ENCODE measurements at places on chromosomes 11 and 22. TPM values are rescaled to one million over a fixed set of nuclear protein-coding genes. Genes with fewer than 3 reads are reported as not detected.

DNA sequence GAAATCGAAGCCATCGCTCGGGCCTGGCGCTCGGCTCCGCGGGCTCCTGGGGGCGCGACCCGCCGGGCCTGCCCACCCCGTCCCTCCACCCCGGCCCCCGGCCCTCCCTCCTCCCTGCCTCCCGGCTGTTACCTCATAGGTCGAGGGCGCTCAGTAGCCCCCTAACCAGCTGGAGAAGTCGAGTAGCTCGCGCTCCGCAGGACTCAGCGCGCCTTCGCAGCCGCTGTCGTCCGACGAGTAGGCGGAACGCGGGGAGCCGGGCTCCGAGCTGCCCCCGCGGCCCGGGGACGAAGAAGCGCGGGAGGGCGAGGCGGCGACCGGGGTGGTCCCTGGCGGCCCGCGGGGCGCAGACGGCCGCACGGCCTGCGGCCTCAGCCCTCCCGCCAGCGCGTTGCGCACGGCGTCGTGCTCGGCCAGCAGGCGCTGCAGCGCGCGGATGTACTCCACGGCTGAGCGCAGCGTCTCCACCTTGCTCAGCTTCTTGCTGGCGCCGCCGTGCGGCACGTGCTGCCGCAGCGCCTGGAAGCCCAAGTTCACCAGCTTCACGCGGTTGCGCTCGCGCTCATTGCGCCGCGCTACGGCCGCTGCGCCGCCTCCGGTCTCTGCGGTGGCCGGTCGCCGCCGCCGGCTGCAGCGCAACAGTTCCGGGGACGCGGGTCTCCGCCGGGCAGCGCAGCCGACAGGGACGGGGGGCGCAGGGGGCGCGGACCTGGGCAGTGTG is 627 bp downstream of the ASCL2 start:
- peak; percentile 74 for DNase-seq

DNA sequence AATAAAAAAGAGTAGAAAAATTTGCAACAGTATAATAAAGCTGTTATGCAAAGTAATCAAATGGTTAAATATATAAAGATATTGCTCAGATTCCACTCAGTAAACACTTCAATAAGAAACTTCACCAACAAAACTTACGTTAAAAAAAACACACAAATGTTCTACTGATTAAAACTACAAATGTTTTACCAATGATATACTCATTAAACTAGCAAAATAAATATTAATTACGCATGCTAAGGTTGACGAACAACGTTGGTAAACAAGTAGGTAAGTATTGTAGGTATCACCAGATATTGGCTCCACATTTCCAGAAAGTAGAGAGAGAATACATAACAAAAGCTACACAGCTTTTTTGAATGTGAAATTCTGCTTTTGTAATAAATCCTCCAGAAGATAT is 12.6 kb downstream of the RDX start:
- DNase-seq, result no peak

GRCh38 chr11:15139958-15140659 is 25.4 kb downstream of the INSC start:
- DNase-seq, result no peak

FOLR2 gene
- total RNA-seq, result 4.8 TPM

JAML gene
- 6.7 TPM for total RNA-seq

GNG3 gene
- total RNA-seq, result 0.81 TPM

FIBIN gene
- total RNA-seq, result 5.1 TPM

All from left colon (tissue), 2 donors.